ENCODE measurements at places on chromosomes 3 and 15.

DNA sequence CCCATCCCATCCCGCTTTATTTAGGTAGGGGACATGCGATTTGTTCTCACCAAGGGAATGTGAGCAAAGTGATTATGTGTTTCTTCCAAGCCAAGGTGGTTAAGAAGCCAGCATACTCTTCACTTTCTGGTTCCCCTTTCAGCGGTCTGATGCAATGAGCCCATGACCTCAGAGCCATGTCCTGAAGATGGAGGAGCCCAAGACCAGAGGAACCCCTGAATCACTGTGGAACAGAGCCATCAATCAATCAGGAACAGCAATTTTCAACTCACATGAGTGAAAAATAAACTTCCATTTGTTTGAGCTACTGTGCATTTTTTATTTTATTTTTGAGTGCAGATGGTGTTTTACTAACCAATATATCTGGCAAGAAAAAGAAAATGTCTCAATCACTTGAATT, 10.8 kb downstream of the THRB start:
- DNase-seq = no peak

GRCh38 chr15:70093481-70094319, 4.0 kb downstream of the TLE3 start:
- DNase-seq = no peak

DNA sequence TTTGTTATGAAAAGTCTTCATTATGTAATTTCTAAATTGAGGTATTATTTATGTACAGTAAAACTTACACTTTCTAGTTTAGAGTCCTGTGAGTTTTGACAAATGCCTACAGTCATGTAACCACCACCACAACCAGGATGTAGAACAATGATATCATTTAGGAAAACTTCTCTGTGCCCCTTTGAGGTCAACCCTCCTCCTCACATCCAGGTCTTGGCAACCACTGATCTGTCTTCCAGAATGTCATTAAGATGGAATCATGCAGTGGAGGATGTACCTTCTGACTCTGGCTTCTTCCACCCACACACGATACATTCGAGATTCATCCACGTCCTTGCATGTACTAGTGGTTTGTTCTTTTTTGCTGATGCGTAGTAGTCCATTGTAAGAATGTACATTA, 23.2 kb downstream of the MINAR1 start:
- no peak for DNase-seq

DNA sequence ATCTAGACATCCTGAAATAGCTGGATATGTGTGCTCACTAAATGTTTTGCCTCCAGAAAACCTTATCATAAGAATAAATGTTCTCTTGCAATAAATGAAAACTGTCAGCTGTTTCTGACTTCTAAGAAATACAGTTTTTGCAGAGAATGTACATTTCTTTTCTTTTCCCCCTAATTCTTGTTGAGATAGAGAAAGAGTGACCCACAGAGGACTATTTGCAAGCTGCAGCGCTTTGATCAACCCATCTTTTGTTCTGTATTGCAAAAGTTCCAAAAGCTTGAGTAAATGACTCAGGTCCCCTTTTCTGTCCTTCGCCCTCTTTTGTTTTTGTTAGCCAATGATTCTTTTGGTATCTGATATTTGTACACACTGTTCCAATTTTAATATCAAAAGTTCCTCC, 141.9 kb downstream of the BBX start:
- DNase-seq = no peak

DNA sequence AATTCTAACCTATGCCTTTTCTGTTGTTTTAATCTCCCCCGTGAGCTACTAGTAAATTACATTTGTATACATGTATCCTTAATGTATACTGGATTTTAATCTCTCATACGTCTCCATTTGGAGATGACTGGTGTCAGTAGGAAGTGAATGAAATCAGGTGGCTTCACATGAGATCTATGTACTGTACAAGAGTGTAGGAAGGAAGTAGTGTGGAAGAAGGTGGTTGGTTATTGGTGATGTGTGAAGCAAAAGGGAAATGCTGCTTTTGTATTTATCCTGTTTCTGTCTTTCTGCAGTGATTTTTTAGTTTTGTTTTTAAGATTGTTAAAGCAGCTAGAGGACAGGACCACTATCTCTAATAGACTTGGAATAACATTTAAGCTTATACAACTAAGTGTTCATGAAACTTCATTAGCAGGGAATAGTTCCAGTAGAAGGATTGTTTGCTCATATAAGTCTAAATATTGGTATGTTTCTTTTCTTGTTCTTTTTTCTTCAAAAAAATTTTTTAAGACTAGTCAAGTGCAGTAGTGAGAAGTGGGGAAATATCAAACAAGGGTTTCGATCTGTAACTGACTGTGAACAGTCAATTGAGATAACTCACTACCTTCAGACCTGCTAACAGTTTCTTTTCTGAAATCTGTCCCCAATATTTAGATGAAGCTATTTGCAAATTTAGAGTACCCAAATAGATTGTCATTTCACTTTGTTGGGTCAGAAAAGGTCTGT, 15.3 kb downstream of the SNX1 start:
- DNase-seq = no peak

DNA sequence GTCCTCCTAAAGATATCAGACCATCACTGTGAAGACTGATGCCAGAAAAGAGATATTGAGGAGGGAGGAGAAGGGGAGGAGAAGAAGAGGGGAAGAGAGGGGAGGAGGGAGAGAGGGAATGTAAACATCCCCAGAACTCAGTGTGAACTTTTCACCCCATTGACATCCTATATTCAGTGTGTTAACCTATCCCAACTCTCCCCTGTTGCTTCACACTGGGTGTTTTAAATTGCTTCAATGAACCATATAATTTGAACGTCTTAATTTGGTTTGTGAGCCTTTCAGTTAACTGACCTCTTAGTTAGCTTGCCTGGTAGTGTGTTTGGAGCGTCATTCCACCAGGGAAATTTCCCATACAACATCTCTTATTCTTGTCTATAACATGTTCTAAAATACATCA, 29.8 kb upstream of the PTPRG start:
- no peak for DNase-seq

DNA sequence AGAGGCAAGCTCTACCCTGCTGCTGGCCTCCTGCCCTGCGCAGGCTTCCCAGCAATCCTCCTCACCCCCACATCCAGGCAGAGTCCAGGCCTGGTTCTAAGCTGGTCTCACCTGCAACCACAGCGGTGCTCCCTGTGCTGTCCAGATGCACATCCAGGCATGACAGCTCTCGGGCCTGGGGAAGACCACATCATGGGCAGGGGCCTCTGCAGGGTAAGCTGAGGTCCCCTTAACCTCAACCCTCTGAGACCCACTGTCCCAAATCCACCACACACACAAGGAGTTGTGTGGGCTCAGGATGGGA, 10.8 kb downstream of the PLA2G4D start:
- DNase-seq = no peak

GRCh38 chr3:186772701-186773417, 10.5 kb upstream of the EIF4A2 start:
- DNase-seq = peak; percentile 31

DNA sequence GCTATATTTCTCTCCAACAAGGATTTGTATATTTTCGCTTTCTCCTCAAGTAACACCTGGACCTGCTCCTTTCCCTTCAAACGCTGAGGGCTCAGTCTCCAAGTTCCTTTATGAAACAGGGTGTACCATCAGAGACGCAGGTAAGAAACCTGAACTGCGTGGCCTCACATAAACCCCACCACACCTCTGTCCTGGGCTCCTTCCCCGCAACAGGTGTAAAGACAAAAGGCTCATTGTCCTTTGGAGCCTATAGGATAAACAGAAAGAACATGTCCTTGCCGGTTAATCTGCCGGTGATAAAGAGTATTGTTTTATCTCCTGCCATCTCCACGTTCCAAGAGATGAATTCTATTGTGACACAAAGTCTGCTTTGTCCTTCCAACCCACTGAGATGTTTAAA, 111.8 kb upstream of the ADAMTS9 start:
- no peak for DNase-seq

GRCh38 chr3:46417841-46418611, 11.0 kb downstream of the CCRL2 start:
- DNase-seq = no peak

DNA sequence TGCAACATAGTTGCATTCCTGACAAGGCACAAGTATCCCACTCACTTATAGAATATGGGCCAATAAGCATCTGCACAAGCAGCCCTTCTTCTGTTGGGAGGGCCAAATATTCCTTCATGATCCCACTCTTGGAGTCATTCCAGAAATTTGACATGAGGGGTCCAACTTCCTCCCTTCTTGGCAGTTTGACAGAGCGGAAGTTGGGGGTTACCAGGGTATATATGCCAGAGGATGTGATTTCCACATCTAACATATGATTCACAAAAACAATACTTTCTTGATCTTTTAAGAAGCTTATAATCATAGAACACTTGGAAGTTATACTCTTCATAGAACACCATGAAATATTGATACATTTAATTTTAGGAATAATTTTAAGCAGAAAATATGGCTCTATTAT, 100.9 kb upstream of the CRBN start:
- DNase-seq = no peak

DNA sequence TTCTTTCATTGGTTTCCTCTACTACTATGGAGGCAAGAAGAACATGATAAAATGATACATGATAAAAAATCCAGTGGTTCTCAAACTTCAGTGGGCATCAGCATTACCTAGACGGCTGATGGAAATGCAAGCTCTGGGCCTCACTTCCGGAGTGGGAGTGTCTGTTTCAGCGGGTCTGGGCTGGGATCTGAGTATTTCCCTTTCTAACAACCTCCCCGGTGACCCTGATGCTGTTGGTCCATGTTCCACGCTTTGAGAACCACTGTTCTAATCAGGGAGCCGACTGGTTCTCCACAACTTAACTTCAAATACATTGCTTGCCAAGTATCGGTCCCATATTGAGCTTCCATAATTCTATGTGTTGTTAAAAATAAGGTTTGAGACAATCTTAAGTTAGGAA, 712.3 kb upstream of the LMCD1 start:
- DNase-seq = no peak

DNA sequence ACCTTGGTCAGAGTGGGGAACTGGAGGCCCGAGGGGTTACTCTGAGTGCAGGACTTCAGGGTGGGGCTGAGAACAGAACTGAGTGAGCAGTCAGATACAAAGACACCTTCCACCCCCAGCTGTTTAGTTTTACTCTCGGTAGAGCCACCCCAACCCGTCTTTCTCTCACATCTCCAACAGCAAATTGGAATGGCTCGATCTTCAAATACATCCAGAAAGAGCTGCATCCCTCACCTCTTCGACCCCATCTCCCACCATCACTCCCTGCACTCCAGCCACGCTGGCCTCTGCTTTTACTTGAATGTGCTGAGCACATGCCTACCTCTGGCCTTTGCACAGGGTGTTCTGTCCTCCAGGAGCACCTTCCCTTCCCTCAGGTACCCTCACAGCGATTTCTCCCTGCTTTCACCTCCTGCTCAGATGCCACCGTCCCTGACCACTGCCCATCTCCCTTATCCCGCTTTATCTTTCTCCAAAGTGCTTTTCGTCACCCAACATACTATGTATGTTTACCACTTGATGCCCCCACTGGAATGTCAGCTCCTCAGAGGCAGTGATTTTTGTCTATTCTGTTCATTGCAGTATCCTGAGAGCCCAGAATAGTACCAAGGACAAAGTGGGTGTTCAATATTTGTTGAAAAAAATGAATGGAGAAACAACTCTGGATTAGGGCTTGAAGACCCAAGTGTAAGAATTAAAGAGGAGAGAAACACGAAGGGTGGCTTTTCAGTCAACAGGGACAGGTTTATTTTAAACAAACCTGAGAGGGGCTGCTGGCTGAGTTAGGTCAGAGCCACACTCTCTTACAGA, 4.4 kb downstream of the CHCHD4 start:
- no peak for DNase-seq

- DNase-seq = no peak
These were observed 130.0 kb downstream of the RBMS3 start for GRCh38 chr3:29410660-29411405.

- no peak for DNase-seq
These were observed 130.4 kb upstream of the ATP10A start for GRCh38 chr15:25993506-25993905.

- no peak for DNase-seq
These were observed 50.1 kb downstream of the KLHL25 start for GRCh38 chr15:85744579-85744978.

DNA sequence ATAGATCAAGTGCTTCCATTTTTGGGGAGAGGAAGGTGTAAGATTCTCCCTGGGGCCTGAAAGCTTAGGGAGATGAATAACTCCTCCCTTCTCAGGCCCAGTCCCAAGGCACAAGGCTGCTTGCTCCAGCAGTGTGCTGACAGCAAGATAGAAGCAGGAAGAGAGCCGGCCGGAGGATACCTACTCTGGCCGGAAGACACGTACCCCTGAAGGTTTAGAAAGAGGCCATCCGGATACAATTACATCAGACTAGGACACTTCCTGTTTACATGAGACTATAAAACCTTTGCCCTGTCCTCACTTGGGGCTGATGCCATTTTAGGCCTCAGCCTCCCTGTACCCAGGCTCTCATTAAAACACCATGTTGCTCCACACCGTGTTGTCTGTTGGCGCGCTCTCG, 329.9 kb downstream of the SV2B start:
- DNase-seq = no peak

- DNase-seq = no peak
These were observed 7.3 kb upstream of the MCCC1 start for GRCh38 chr3:183106635-183107034.

- no peak for DNase-seq
These were observed 11.7 kb upstream of the PDCD6IP start for GRCh38 chr3:33786565-33787327.

- no peak for DNase-seq
These were observed 84.8 kb upstream of the ARRDC4 start for GRCh38 chr15:97875513-97876280.

DNA sequence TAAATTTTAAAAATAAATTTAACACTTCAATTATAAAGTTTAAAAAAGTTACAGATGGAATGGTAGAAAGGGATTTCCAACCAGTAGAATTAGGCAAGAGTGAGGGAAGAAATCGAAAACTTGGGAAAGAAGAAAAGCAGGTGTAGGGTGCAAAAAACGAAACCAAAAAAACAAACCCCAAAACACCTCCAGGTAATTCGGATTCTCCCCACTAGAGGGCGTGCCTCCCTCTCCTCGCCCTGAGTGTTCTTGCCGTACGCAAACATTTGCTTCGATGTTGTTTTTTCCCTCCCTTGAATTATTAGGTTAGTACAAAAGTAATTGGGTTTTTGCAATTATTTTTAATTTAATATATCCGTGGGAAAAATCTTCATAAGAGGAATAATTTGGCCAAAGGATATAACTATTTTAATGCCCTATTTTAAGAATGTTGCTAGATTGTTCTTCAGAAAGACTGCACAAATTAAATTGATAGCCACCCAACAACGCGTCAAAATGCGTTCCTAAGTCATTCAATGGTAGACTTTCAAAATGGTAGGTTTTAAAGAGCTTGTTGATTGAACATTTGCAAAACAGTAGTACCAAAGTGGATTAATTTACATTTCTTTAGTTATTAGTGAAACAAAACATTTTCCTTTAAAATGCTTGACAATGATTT, 63.7 kb downstream of the SLC30A4 start:
- DNase-seq = peak; percentile 85
